ENCODE measurements at places on chromosomes 6 and 20. TPM values are rescaled to one million over a fixed set of nuclear protein-coding genes. Genes with fewer than 3 reads are reported as not detected.

PNRC1 gene
- 290 TPM for total RNA-seq

SYCP2L gene
- total RNA-seq: 1.8 TPM

GRIK2 gene
- total RNA-seq: 1.1 TPM

SLC26A8 gene
- not detected for total RNA-seq

ADGRG6 gene
- 8.2 TPM for total RNA-seq

DNA sequence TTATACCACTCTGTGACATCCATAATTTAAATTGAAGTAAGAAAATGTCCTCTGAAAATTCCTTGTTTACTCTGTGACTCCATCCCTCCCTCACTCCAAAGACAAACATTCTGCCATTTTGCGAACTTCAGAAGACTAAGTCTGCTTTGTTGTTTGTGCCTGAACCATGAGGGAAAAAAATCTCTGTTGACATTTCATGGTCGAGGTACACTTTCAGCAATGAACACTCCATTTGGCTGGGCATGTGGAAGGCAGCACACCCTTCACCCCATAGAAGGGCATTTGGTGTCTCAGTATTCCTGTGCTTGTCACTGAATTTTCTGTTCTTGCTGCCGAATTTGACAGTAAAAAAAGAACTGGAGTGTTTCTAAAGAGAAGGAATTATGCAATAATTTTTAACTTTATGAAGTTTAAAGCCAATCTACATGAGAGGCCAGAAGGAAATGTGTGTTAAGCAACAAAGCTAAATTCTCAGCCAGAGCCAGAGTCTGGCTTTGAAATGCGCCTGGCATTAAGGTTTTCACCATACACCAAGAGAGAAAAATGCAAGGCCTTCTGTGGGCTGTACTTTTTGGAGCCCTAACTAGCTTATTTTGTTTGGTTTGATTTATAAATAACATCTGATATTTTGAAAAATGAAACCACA lies 4.7 kb upstream of the PBOV1 start:
- no peak overlapping the region for H3K27ac ChIP-seq
- H3K27me3 ChIP-seq: no peaks in the 10 kb centered on the region
- H3K36me3 ChIP-seq: no peaks in the 10 kb centered on the region
- DNase-seq: no peak
- H3K4me3 ChIP-seq: no peak overlapping the region
- H3K4me1 ChIP-seq: no peaks in the 10 kb centered on the region

DNA sequence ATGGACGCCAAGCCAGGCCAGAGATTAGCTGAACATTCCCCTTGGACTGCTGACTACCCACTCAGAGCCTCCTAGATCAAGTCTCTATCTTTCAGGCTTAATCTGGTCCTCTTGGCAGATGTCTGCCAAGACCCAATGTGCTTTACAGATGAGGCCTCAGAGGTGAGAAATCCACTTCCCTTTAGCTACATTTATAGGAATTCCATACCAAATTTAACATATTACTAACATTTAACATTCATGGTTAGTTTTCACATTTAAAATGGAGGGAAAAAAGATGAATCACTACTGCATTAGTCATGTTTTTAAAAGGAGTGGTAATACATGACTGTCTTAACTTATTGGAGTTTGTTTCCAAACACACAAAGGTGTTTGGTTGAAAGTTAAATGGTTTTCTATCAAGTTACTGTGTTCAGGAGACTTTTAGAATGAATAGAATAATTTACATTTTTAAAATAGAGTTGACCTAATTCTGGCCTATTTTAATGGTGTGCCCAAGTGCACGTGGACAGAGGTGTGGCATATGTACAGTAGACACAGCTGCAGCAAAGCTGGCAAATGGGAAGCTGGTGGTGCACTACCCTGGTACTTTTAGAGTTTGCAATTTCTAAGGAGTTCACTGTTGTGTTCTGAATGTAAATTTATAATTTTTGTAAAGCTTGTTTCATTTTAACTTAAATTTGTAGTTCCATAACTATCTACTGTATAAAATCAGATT lies 41.9 kb upstream of the CALHM6 start:
- no peaks in the 10 kb centered on the region for H3K36me3 ChIP-seq
- DNase-seq: no peak
- no peaks in the 10 kb centered on the region for H3K27me3 ChIP-seq
- H3K27ac ChIP-seq: no peak overlapping the region
- H3K4me3 ChIP-seq: no peak overlapping the region

DNA sequence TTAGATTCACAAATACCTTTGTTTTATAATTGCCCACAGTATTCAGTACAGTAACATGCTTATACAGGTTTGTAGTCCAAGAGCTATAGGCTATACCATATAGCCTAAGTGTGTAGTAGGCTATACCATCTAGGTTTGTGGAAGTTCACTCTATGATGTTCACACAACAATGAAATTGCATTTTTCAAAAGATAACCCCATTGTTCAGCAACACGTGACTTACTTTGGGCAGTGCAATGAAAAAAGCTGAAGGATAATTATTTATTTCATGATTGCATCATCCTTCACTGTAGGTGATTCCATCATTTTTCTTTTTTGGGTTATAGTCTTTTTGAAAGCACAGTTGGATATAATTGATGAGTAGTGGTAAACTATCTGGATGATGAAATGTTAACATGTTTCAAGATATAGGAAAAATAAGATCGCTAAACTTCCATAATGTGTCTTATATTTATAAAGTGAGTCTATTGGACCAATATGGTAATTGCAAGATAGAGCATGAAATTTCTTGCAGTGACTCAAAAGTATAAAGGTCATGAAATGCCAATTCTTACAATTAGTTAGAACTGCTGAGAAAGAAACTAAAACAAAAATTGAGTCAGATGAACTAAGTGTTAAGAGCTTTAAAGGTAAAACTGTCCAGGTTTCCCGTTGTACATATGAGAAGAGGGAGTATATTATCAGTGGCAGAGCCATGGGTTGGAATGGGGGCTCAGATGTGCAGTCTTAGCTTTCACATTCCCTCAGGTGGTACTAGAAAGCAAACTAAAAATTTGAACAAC lies 164.4 kb downstream of the ZFAND3 start:
- DNase-seq: no peak
- H3K4me1 ChIP-seq: no peaks in the 10 kb centered on the region
- H3K4me3 ChIP-seq: no peak overlapping the region
- H3K36me3 ChIP-seq: no peaks in the 10 kb centered on the region

DNA sequence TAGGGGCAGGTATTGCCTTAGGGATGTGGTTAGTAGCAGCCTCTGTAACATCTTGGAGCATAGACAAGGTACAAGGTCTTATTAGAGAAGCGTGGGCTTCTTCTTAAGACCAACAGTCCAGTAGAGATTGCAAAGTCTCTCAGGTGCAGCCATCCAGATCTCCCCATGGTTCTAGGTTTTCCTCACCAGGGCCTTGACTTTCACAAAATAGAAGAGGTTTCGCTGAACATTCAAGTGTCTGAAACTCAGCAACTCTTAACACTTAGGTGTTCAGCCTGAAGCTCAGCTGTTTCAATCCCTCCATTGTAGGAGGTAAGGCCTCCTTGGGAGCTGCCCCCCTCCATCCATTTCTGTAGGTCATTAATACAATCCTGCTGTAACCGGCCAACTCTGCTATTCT lies 44.4 kb downstream of the GOPC start:
- no peaks in the 10 kb centered on the region for H3K4me1 ChIP-seq
- H3K27ac ChIP-seq: no peak overlapping the region
- DNase-seq: no peak
- H3K27me3 ChIP-seq: no peaks in the 10 kb centered on the region
- H3K36me3 ChIP-seq: no peaks in the 10 kb centered on the region

DNA sequence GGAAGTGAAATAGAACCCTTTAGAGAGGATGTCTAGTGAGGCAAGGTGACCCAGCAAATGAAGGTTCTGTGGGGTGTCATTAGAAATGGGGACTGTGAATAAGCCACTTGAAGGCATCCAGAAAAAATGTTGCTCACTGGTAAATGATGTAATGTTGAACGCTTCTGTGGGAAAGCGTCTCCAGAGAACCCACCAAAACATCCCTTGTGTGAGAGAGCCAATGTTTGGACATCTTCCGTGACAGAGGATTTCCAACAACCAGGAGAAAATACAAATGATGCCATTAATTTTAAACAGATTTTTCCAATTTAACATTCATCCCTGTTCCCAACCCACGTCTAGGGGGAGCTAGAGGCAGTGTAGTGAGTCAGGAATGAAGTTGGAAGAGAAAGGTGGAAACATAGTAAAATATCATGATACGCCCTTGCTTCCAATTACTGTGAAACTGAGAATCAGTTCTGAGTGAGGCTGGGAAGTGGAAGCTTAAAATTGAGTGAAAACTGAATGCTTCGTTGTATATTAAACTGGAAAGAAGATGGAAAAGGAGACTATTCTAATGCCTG lies 584.2 kb downstream of the CD109 start:
- no peak for DNase-seq
- no peaks in the 10 kb centered on the region for H3K36me3 ChIP-seq
- H3K4me3 ChIP-seq: no peak overlapping the region
- no peaks in the 10 kb centered on the region for H3K27me3 ChIP-seq
- H3K4me1 ChIP-seq: no peaks in the 10 kb centered on the region

All from breast epithelium (tissue), 4 donors.